Vagina (tissue), 2 donors: ENCODE measurements at places on chromosomes 12 and 14.

GRCh38 chr14:100225169-100225568, 13.8 kb upstream of the YY1 start:
- DNase-seq = no peak

GRCh38 chr14:92585981-92586937, 72.7 kb downstream of the RIN3 start:
- DNase-seq = no peak

- no peak for DNase-seq
Measured at GRCh38 chr12:10369557-10370415, 20.1 kb downstream of the KLRK1 start.

- no peak for DNase-seq
Measured at GRCh38 chr12:89731089-89731488, 22.5 kb upstream of the ATP2B1 start.

DNA sequence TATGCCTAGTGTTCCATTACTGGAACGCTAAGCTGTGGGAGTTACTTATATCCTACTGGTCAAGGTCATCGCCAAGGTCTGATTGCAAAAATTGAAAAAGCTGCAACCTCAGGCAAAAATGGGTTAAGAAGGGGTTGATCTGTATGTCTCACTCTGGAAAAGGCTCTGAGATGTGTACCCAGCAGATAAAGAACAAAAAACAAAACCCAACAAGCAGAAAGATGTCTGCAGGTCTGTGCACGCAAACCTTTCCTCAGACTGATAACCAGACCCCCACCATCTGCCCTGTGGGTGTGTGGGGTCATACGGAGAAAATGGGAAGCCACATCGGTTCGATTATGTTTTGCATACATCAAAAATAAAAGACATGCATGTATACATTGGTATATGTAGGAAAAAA, 56.4 kb downstream of the TESC start:
- DNase-seq = no peak

- no peak for DNase-seq
Measured at GRCh38 chr12:59636945-59637691, 41.3 kb downstream of the SLC16A7 start.

GRCh38 chr12:2294651-2295475, 242.1 kb downstream of the CACNA1C start:
- DNase-seq = no peak

- no peak for DNase-seq
Measured at GRCh38 chr14:51792809-51793208, 67.6 kb upstream of the GNG2 start.

GRCh38 chr12:177980-178828, 35.8 kb downstream of the SLC6A12 start:
- DNase-seq = no peak

GRCh38 chr12:66674495-66675122, 4.3 kb downstream of the GRIP1 start:
- no peak for DNase-seq

DNA sequence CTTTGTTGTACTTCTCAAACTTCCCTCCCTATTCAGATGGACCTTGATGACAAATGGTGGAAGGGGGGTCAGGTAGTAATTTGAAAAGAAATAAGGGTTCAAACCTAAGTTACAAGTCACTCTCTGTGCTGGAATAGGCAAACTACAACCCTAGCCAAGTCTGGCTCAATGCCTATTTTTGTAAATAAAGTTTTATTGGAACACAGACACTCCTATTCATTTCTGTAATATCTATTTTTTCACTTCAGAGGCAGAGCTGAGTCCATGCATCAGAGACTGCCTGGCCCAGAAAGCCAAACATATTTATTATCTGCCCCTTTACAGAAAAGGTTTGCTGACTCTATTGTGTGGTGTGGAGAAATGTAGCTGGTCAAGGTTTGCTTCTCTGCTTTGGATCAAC, 78.4 kb upstream of the RIN3 start:
- DNase-seq = no peak

DNA sequence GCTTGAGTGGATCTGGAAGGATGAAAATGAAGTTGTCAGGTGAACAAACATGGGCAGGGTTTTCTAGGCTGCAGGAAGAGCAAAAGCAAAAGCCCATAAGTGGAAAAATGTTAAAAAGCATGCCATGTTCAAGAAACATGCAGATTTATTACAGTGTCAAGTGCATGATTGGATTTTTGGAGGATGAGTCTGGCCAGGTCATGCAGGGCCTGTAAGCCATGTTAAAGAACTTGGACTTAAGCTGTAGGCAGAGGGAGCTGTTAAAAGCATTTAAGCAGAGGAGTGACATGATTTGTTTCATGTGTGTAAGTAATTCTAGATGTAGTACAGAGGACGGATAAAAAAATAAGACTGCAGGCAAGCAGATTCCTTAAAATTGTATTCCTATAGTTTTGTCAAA, 16.3 kb upstream of the SINHCAF start:
- no peak for DNase-seq

DNA sequence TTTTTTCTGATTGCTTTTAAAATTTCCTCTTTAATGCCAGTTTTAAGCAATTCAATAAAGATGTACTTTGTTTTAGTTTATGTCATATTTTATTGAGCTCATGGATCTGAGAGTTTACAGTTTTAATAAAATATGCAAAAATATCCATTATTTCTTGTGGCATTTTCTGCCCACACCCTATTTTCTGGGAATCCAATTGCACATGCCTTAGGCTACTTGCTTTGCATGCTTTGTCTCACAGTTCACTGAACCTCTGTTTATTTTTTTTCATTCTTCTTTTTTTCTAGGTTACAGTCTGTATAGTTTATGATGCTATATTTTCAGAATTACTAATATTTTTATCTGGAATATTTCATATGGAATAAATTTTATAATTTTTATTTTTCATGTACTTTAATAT, 1258.0 kb downstream of the FSCB start:
- no peak for DNase-seq

- no peak for DNase-seq
Measured at GRCh38 chr12:32819424-32819823, 63.7 kb upstream of the YARS2 start.

- DNase-seq = peak; percentile 44
Measured at GRCh38 chr14:101727611-101728366, 33.7 kb upstream of the PPP2R5C start.

GRCh38 chr12:120841525-120841924, 62.6 kb downstream of the SPPL3 start:
- DNase-seq = no peak

GRCh38 chr12:98533723-98534251, 18.4 kb downstream of the TMPO start:
- no peak for DNase-seq

DNA sequence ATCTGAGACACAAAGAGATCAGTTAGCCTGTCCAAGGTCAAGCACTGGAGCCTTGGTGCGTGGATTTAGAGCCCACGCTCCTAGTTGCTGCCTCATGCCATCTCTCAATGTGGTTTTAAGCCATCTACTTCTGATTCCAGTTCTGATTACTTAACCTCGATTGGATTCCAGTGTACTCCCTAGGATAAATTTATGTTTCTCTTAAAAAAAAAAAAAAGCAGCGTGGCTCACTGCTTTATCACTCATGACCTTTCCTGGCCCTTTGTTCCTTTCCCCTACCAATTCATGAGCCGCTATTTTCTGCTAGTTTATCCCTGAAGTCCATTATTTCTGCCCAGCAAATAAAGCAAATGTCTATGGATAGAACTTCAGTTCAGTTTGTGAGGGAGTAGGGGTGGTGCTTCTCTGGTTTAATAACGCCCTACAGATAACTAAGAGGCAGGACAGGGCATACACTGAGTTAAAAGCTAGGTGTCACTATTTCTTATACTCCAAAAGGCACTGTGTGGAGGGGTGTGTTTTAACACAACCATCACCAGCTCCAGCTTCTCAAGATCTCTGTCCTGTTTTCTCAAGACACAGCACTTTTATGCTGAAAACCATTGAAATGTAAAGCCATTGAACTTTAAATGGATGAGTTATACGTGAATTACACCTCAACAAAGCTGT, 9.8 kb upstream of the PARP11 start:
- no peak for DNase-seq

DNA sequence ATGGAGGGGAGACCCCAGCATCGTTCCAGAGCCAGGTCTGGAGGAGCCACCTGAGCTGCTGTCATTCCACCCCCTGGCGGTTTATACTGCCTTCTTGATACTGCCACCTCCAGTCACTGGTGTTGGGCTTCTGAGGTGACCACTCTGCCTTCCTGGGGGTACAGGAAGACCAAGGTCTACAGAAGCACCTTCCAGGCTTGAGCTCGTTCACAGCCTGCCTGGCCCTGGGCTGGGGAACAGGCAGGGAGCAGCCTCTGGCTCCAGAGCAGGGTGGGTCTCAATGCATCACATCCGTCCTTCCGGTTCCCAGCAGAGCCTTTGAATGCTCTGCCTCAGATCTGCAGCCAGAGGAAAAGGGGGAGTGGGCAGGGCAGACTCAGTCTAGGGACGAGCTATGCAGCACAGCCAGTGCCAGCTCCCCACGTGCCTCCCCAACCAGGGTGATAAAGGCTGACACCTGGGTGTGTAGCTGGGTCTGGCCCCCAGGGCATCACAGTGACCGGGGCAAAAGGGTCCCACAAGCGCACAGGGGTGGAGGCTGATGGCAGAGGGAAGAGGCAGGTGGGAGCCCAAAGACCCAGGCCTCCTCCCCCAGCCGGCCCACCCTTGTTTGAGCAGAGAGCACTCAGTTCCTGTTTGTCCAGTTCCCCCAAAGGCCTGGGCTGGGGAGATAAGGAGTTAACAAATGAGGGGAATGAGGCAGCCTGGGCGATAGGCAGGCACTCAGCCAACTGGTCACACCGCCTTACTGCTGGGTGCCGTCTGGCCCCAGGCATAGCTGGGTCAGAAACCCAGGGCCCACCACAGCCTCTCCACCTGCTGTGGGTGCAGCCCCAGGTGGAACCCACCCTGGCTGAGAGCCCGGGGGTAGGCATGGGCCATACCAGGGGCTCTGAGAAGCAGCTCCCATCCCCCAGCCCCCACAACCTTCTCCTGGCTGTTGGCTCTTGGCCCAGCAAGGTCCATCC, 17.1 kb downstream of the DEGS2 start:
- no peak for DNase-seq

DNA sequence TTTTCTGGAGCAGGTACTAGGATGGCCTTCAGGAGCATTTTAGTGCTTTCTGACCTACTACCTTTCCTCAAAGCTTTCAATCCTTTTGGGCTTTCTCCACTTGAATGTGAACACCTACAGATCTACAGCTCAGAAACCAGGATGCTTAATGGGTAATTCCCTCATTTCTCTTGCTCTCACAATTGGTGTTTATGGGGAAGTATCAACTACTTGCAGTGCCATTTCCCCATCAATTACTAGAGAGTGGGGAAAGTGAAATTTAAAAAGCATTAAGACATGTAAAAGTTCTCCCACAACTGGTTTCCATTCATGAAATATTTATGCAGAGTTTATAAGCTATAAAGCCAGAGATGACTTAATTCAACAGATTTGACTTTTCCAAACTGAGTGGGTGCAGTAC, 2.1 kb upstream of the YY1 start:
- DNase-seq = no peak

- DNase-seq = no peak
Measured at GRCh38 chr12:11171969-11172675, 1.1 kb downstream of the SMIM10L1 start.
